ENCODE measurements at places on chromosomes 1 and 21.

DNA sequence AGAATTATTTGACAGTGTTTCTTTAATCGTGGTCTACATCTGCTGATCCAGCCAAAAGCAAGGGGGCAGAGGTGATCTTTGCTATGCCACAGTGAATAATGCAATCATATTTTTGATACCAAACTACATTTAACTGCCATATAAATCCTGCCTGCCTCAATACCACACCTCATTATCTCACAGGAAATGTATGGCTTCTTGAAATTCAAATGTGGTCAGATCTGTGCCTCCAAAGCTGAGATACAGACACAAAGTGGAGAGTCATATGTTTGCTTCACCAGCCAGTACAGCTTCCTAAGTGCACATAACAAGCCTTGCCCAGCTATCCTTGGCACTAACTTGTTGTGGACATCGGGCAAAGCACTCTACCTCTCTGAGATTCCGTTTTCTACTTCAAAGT lies 250.0 kb upstream of the NFIA start:
- DNase-seq = no peak

GRCh38 chr1:74629283-74629682 lies 44.3 kb downstream of the ERICH3 start:
- no peak for DNase-seq

- DNase-seq = no peak
Observed at GRCh38 chr1:227906550-227907071, 41.1 kb downstream of the WNT9A start.

- DNase-seq = no peak
Observed at GRCh38 chr1:163692266-163692665, 370.5 kb downstream of the NUF2 start.

DNA sequence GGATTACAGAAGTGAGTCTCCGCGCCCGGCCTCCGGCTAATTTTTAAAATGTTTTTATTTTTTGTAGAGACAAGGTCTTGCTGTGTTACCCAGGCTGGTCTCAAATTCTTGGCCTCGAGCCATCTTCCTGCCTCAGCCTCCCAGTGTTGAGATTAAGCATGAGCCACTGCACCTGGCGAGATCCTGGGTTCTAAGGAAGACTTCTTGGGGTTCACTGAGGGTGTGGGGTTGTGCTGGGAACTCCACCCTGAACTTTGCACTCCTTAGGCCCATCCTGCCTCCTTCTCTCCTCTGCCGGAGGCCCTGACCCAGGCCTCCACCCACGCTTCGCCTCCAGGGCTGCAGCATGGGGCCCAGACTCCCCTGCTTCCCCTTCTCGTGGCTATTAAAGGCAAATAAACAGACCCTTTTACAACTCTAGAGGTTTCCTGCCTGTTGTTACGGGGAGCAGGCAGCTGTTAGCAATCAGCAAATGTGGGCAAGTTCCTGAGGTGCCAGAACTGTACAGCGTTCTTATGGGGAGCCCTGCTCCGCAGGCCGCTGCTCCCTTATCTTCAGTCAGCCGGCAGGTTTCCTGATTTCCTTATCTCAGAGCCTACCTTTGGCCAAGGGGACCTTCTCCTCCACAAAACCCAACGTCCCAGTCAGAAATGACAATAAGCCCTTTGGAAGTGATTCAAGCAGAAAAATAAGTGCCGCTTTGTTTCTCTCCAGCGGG lies 41.0 kb upstream of the LIN9 start:
- no peak for DNase-seq

DNA sequence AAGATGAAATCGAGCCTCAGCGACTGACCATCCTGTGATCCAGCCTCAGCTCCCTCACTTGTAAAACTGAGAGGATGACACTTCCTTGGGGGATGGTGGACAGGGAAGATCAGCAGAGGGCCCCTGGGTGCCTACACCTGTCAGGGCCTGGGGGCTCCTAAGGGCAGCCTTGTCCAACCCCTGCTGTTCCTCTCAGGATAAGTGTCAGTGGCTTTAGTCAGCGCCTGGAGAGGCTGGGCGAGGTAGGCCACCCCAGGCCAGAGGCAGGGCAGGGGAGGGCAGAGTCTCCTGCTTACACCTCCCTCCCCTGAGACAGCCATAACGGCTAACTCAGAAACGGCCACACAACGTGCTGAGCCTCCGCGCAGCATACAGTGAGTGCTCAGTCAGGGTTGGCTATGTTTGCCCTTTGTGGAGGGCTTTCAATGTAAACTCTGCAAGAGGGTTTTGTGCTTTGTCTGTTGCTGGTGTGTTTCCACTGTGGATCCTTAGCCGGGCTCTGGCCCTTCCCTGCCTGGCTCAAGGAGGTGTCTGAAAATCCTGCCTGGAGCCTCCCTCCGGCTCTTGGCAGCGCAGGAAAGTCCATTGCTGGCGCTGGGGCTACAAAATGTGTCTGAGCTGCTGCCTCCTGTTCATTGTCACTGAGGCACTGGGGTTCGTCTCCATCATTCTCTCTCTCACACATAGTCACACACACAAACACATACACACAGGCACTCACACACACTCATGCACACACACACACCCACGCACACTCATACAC lies 588.4 kb downstream of the PTPRU start:
- no peak for DNase-seq

GRCh38 chr1:1861339-1861730 lies 29.6 kb downstream of the GNB1 start:
- DNase-seq = no peak

GRCh38 chr1:118948846-118949245 lies 39.3 kb downstream of the TBX15 start:
- DNase-seq = no peak
